ENCODE measurements at places on chromosomes 16 and 17.

- DNase-seq = no peak
Measured at GRCh38 chr16:85134076-85134788, 22.0 kb upstream of the CIBAR2 start.

DNA sequence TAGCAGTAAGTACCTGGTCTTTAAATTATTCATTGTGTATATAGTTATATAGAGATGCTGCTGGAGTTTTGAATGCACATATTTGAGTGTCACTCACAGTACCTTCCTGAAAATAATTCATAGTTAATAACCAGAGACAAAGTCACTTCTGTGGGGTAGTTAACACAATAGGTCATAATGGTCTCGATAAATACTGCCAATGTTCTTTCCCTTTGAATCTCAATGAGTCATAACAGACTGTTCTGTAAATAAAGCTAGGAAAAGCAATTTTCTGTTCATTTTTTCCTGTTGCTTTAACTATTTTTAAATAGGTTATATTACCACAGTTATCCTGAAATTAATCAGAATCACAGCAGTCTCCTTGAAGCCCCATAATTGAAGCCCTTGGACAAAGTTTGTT, 87.2 kb downstream of the MAP2K4 start:
- DNase-seq = no peak

- no peak for DNase-seq
Measured at GRCh38 chr16:80100186-80100585, 440.6 kb upstream of the DYNLRB2 start.

DNA sequence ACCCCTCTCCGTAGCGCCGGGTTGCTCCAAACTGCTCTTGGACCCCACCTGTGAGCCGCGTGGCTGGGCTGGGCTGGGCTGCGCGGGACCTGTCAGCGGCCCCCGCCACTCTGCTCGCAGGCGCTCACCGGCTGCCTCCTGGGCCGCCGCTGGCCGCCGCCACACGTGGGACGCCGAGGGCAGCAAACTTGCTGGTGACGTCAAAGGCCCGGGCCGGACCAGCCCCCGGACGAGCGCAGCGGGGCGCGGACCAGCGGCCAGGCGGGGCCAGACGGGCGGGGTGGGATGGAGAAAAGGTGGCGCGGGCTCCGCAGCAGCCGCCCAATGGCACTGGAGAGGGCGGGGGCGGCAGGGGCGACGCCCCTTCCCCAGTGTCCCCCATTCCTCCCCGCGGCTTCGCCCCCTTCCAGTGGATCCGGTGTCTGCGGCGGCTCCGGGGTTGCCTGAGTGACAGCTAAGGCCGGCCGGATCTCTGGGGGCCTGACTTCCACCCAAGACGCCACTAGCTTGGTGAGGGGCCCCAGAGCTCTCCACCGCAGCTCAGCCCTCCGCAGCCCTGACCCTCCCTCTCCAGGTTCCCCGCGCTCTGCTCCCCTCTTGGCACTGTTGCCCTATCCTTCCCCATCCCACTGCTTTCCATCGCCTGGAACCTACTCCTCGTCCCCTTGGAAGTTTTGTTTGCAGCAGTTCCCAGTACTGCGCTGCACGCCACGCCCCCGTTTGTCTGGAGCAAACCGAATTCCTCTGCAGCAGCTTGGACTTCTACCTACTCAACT, at the start of gene HS3ST3A1:
TSS of gene HS3ST3A1 (minus strand) at position 154 of the 776 bp plus-strand sequence. CDS start 800 bp downstream, outside the sequence.
- no peak for DNase-seq

- DNase-seq = no peak
Measured at GRCh38 chr16:65323655-65324237, 201.9 kb upstream of the CDH11 start.

DNA sequence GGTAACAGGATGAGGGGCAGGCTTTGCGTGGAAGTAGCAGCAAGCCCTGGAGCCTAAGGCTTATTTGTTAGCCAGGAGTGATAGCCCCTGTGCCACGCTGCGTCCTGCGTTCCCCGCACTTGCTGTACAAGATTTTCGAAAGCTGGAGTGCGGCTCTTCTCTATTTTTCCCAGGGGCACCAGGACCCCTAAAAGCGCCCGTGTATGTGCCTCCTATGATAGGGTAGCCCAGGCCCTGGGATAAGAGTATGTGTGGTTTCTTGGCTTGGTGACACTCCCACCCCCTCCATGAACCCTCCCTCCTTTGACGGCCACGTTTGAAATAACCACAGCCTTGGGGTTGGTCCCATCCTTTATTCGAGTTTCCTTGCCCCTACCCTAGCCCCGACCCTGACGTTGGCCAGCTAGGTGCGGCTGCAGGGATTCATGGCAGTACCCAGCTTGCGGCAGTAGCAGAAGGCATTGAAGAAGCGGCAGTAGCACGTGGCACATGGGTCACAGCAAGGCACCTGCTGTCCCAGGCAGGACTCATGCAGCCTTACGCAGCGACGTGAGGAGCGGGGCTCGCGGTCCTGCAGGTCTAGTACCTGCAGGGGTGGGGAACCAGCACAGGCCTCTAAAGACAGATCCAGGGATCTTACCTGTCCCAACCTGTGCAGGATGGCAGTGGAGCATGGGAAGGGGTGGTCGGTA, 968 bp downstream of the AGRP start:
- DNase-seq = no peak

GRCh38 chr17:50107790-50108414, 12.8 kb downstream of the PDK2 start:
- no peak for DNase-seq

GRCh38 chr16:85187002-85187401, 74.7 kb upstream of the CIBAR2 start:
- DNase-seq = no peak

- no peak for DNase-seq
Measured at GRCh38 chr17:49387498-49388289, 25.6 kb upstream of the ZNF652 start.

- DNase-seq = no peak
Measured at GRCh38 chr17:41444640-41445039, 3.9 kb upstream of the KRT38 start.

DNA sequence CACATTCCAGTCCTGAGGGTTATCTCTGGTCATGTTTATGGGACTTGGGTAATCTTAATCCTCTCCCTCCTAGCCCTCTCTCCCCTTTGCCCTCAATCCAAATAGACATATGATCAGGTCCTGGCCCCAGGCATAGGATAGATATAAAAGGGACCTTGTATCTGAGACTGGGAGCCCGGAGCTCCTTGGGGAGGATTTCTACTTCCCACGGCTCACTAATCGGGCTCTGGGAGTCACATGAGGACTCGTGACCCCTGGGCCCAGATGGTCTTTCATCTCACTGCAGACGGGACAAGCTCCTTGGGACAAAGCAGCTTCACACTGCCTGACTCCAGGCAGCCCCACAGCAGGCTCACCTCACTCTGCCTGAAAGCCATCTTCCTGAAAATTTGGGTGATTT, 57.8 kb upstream of the LYRM9 start:
- no peak for DNase-seq

DNA sequence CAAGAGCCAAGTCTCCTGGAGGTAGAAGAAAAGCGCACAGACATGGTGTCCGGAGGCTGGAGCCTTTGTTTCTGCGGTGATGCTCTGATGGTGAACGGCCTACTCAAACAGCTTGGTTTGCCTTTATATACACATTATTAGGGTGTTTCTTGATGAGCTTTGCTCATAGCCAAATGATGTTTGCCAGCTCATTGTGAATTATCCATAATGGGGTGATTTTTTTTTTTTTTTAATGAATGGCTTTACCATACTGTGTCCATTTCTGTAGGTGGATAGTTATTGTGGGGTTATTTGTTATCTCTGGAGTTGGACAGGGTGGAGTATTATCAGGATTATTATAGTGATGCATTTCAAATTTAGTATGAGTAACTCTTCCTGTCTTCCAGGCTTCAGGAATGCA, at the start of gene KRT27:
TSS of gene KRT27 (minus strand) at position 101 of the 400 bp plus-strand sequence. CDS start at position 44, 57 bp downstream.
- no peak for DNase-seq

- peak; percentile 72 for DNase-seq
Measured at GRCh38 chr17:49358641-49359247, 3.3 kb downstream of the ZNF652 start.

DNA sequence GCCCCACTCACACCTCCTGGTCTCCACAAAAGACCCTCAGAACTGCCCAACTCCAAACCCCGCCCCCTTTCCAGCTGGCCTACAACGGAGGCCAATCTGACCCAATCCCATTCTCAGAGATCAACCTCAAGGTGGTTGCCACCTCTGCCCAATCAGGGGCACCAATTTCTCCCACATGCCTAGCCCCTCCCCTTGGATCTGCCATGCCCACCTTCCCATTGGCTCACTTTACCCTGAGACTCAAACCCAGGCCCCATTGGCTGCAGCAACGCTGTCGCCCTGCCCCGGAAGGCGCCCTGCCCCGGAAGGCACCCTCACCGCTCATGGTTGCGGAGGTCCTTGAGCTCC, 10.6 kb downstream of the ZNF668 start:
- no peak for DNase-seq

GRCh38 chr16:2284797-2285576, 17.1 kb upstream of the RNPS1 start:
- no peak for DNase-seq

- no peak for DNase-seq
Measured at GRCh38 chr17:50685691-50686493, 21.8 kb downstream of the ANKRD40 start.

- DNase-seq = no peak
Measured at GRCh38 chr16:75942936-75943335, 216.6 kb upstream of the CPHXL start.

DNA sequence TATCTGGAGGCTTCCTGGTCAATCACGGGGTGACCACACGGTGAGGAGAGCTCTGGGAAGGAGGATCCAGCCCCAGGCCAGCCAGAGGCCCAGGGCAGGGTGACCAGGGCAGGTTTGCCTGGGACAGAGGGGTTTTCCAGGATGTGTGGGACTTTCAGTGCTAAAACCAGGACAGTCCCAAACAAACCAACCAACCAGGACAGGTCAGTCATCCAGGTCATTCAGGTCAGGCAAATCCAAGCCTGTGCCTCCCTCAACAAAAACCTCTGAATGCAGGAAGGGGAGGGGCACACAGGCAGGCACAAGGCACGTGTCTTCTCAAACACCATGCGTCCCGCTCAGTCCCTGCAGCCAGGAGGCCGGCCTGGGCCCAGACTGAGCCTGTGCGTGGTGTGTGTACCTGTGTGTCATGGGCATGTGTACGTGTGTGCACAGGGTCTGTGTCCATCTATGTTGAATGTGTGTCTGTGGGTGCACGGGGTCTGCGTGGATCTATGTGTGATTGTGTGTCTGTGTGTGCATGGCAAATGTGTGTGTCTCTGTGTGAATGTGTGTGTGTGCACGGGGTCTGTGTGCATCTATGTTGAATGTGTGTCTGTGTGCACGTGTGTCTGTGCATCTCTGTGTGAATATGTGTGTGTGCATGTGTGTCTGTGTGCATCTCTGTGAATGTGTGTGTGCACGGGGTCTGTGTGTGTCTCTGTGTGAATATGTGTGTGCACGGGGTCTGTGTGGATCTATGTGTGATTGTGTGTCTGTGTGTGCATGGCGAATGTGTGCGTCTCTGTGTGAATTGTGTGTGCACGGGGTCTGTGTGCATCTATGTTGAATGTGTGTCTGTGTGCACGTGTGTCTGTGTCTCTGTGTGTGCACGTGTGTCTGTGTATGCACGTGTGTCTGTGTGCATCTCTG, 78.9 kb downstream of the RTN4RL1 start:
- no peak for DNase-seq

DNA sequence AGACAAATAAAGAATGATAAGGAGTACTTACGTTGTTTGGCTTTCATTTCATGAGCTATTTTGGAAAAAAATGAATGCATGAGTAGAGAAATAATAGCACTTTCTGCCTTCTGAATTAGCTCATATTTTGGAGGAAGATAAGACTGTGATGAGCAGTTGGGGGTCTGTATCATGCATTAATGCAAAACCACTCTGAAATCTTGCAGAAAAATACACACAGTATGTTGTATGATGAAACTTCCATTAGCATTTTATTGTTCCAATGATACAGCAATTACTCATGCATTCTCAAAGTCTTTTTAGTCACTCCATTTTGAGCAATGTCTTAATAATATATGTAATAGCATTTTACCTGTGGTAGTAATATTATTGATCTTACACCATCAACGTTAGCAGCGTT, 571.0 kb downstream of the CDH8 start:
- DNase-seq = no peak

DNA sequence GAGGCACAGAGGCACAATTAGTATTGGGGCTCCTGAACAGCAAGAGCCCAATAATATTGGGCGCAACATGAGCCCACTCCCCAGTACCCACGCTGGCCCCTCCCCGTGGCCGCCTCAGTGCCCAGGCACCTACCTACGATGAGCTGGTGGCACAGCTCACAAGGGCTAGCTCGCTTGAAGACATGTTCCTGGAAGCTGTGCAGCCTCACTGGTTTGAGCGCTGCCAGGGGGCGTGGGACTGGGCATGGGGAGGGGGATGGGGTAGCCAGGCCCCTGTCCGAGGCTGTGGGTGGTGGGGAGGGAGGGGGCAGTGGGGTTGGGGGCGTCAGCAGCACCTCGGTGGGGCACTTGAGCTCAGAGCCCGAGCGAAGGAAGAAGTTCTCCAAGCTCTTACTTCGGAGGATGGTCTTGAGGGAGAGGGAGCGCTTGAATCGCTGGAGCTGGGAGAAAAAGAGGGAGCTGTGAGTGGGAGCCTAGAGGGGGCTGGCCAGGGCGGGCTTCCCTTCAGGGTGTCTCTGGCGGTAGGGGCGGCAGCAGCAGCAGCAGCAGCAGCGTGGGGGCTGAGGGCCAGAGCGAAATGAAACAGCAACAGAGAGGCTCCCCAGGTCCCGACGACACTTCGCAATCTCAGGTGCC, 7.9 kb downstream of the STAC2 start:
- DNase-seq = no peak

DNA sequence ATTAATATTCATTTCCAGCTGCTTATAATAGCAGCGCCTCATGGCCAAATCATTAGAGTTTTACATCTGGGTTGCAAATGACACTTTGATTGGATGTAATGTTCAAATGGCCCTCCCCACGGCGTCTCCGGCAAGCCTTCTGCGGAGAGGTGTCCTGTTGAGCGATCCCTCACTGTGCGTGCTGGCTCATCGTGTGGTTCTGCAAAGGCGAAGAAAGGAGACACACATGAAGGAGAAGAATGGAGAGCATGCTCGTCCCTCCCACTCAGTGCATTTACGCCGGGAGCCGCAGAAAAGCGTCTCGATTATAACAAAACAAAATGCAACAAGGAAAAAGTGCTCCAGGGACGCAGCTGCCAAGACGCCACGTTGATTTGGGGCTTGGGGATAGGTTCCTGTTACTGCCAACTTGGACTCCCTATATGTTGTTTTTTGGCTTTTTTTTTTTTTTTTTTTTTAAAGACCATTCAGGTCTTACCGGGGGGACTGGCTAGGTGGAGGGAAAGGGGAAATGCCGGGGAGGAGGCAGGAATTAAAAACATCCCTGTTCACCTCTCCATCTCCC, 117.6 kb downstream of the C16orf78 start:
- DNase-seq = no peak

DNA sequence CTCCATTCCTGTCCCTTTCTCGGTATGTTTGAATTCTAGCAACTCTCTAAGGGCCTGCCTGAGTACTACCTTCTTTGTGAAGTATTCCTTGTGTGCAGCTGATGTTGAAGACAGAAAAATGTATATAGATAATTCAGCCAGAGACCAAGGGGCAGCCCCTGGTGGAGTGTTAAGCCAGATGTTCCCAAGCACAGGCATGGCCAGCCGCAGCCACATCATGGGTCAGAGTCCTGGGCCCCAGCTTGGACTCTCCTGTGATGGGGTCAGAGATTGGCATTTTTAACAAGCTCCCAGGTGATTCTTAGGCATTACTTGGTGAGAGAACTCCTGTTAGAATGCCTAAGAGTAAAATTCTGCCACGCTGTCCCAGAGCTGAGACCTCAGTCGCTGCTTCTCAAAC, 100.8 kb downstream of the IRF8 start:
- DNase-seq = no peak
